ENCODE measurements at places on chromosomes 12 and 14.

GRCh38 chr12:67942724-67943123, 46.5 kb upstream of the IFNG-AS1 start:
- DNase-seq: no peak

DNA sequence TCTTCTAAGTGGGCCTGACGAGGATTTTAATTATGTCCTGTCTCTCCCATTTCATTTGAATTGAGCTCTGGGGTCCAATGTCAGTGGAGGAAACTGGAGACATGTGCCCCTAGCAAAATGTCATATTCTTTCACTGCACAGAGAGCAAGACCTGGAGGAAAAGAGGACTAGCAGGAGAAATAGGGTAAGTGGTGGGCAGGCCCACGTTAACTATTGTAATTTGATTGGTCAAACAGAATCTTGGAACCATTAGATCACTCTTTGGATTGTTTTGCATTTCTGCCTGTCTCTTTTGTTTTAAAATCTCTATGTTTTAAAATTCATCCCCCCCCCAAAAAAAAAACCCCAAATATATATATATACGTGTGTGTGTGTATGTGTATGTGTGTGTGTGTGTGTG, 113.9 kb upstream of the PELI2 start:
- DNase-seq: no peak

- no peak for DNase-seq
These were observed 18.2 kb upstream of the ITGA5 start for GRCh38 chr12:54437243-54437642.

DNA sequence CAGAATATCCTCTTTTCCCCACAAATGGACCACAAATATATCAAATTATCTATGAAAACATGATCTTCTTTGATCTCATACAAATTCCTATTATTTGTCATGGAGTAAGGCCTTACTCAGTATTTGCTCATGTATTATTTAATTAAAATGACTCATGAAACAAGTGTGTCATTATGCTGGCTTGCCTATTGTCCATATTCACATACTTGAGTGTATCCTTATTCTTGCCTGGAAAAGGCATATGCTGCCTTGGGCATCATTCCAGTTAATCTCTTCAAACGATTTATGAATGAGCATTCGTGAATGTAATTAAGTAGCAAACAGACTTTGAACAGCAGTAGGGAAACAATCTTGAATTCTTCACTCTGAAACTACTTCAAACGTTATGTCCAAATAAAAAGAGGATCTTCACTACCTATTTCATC, 22.6 kb upstream of the SNRPF start:
- peak; percentile 56 for DNase-seq

DNA sequence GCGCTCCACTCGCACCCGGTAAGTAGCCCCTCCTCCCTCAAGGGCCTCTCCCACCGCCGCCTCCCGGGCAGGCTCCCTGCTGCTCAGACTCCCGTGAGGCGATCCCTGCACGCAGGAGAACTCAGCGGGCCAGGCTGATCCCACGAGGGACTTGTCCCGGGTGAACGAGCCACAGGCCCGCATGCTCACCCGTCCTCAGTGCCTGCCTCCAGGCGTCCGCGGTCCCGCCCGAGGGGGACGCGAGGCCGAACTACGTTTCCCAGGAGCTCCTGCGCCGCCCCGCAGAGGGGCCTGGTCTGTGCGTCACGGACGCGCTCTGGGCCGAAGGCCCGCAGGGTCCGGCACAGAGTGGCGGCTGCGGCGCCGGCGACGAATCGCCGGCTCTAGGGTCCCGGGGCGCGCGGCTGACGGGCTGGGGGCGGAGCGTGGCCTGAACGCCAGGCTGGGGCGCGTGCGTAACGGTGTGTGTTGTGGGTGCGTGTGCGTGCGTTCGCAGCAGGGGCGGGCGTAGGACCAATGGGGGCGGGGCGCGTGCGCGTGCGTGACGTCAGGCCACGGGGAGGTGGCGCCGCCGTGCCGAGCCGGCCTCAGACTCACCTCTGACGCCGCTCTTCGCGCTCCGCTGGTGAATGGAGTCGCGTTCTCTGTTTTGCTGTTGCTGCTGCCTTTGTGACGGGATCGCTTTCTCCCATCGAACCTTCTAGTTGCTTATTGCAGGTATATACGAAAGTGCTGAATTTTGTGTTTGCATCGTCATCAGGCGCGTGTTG, at the start of the genes ZNF10 and ZNF891:
Gene ZNF10, plus strand, starts transcription at position 590 of the 770 bp plus-strand sequence. CDS start 13,866 bp downstream, outside the sequence.
Gene ZNF891, minus strand, starts transcription at position 237 of the 770 bp plus-strand sequence. CDS start 8,356 bp downstream, outside the sequence.
- peak; percentile 90 for DNase-seq

DNA sequence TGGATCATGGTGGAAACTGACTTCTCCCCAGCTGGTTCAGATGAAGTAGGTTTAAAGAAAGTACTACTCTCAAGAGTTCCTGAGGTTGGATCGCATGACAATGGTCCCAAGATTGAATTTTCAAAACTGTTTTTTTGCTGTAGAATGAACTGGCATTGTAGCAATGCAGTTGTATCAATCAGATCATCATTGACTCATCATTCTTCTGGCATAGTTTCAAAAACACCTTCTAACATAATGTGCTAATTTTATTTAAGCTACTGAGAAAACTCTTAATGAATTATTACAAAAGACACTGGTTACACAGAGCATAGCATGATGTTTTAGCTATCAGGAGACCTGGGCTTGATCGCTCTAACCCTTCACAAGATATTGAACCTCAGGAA, 384.5 kb upstream of the DCN start:
- DNase-seq: no peak

- DNase-seq: no peak
These were observed 903.1 kb downstream of the BCL11B start for GRCh38 chr14:98368916-98369315.

- DNase-seq: no peak
These were observed 64.3 kb downstream of the COCH start for GRCh38 chr14:30938617-30939016.

DNA sequence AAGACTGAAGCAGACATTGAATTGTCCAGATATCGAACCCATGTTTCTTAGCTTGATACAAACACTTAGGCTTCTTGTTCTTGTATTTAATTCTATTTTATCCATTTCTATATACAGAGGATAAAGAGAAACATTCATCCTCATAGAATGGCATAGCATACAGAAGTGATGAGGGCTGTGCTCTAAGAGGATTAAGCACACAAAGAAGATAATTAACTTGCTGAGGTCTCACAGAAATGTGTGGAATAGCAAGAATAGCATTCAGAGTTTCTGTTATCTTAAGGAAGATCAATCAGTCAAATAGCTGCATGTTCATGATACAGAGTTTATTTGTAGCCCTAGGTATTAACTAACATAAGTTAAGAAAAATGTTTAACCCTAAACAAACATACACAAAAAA, 27.3 kb upstream of the STRAP start:
- DNase-seq: no peak

GRCh38 chr12:44036875-44037443, 201.1 kb downstream of the TMEM117 start:
- DNase-seq: no peak

- no peak for DNase-seq
These were observed 231.5 kb downstream of the MSRB3 start for GRCh38 chr12:65510007-65510406.

GRCh38 chr14:32630701-32631100, 301.6 kb downstream of the AKAP6 start:
- no peak for DNase-seq

- no peak for DNase-seq
These were observed 698.7 kb upstream of the TBX3 start for GRCh38 chr12:115382681-115383080.

DNA sequence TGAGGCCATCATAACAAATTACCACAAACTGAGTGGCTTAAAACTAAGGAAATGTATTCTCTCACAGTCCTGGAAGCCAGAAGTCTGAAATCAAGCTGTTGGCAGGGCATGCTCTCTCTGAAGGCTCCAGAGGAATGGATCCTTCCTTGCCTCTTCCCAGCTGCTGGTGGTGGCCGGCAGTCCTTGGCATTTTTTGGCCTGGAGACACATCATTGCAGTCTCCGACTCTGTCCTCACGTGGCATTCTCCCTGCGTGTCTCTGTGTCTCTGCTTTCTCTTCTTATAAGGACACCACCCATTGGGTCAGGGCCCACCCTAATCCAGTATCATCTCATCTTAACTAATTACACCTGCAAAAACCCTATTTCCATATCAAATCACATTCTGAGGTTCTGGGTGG, 206.1 kb downstream of the SLC41A2 start:
- DNase-seq: no peak

DNA sequence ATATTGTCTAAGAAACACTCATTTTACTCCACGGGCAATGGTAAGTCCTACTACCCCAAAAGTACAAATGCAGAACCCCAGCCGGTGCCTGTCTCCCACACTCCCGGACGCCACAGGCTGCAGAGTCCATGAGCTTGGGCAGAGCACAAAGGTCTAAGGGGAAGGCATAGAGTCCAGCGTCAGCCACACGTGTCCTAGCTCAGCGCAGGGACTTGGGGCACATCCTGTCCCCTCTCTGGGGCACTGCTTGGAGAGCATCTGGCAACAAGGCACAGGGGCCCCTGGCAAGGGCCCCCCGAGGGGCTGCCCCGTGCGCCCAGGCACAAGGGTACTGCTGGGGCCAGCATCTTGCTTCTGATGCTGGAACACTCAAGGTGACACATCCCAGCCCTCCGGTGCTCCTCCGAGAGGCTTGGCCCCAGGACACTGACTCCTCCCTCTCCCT, 58.4 kb downstream of the BCL11B start:
- no peak for DNase-seq

DNA sequence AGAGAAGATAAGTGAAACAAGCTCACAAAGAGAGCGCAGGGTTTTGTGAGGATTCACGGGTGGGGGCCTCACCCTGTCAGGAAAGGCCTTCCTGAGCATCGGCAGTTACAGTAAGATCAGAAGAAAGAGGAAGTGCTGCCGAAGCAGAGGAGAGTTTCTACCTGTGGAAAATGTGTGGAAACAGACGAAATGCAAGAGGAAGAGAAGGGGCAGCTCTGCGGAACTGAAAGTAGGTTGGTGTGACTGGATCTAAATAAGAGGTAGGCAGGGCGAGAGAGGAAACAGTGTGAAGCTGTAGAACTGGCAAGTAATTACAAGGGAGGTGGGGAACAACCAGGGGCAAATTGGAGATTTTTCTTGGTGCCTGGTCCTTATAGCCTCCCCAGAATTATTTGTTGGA, 2.6 kb downstream of the GPR68 start:
- DNase-seq: no peak

DNA sequence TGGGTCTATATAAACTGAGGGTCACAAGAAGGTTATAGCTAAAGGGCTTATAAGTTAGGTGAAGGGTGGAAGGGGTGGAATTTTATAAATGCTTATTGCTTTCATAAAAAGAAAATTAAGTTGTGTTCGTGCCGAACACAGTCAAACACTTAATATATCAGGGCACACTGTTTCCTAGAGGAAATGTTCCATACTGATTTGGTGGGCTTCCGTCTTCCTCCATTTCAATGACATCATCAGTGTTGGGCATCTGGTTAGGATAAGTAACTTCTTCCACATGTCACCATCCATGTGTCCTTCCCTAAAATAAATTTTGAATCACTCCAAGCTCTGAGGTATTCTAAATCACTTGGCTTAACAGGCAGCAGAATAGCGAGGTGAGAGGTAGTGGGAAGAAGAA, 466.4 kb downstream of the MED13L start:
- no peak for DNase-seq

DNA sequence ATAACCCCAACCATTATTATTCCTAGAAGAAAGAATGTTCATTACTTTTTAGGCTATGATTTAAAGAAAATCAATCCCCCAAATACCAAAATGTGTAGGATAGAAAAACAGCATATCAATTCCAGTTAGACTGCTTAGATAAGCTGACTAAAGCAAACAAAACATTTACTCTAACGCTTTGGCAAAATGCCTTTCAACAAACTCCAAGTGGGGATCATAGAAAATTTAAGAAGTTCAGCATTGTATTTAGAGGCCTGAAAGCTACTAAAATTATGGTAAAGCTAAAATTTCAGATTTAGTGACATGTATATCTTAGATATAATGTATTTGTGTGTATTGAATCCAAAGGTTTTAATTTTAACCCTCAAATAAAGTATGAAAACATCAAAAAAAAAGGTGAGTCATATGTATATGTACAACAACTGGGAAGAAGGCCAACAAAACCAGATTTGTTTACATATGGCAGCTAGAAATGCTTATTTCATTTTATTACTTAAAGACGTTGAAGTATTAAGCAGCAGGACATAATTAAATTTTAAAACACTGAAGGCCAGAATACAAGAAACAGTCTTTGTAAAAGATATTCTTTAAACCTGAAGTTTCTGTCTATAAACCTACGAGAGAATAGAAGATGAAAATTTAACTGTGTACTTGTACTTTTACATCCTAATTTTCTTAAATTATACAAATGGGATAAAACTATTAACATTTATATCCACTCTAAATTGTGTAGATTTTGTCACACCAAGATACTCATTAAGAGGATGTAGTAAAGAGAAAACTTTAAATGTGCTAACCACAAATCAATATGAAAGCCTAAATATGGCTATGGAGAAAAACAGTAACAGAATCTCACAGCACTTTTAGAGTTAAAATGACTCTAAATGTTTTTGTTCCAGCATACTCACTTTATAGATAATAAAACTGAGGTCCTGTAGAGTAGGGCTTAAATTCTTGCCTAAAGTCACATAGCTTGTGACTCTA, 71.4 kb downstream of the SLC41A2 start:
- no peak for DNase-seq

DNA sequence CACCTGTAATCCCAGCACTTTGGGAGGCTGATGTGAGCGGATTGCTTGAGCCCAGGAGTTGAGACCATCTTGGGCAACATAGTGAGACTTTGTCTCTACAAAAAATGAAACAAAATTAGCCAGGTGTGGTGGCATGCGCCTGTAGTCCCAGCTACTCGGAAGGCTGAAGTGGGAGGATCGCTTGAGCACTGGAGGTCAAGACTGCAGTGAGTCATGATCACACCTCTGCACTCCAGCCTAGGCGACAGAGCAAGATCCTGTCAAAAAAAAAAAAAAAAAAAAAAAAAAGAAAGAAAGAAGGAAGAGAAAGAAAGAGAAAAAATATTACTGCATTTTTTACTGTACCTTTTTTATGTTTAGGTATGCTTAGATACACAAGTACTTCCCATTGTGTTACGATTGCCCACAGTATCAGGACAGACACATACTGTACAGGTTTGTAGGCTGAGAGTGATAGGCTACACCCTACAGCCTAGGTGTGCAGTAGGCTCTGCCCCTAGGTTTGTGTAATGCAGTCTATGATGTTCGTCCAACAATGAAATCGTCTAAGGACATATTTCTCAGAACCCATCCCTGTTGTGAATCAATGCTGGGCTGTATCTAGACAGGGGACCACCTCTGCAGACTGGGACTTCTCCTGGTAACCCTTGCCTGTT, 160.4 kb upstream of the PWP1 start:
- DNase-seq: no peak

- DNase-seq: peak; percentile 16
These were observed 70.0 kb downstream of the FLRT2 start for GRCh38 chr14:85599939-85600338.

DNA sequence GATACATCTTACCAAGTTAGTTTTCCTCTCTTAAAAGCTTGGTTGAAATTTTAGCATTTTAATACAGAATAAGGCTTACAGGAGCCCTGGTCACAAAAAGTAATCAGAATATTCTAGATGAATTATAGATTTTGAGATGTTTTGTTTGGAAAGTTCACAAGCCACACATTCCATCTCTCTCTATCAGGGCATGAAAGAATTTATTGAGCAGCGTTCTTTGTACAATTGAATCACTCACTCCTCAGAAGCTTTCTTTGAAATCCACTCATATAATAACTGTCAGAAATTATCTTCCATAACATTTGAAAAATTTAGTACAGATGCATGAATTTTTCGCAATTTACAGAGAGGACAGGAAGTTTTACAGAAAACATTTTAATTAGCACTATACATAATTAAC, 938.6 kb upstream of the MDGA2 start:
- no peak for DNase-seq

Measured in DMS153 (cell line).